ENCODE measurements at places on chromosomes 3 and 15.

GRCh38 chr3:42804831-42805132 lies 492 bp upstream of the HIGD1A start:
- no peak for DNase-seq

- DNase-seq: no peak
These were observed 53.9 kb downstream of the RLBP1 start for GRCh38 chr15:89167267-89168176.

GRCh38 chr3:76222201-76222600 lies 436.9 kb upstream of the ZNF717 start:
- no peak for DNase-seq

- DNase-seq: no peak
These were observed 5.4 kb downstream of the MGLL start for GRCh38 chr3:127816783-127817405.

- DNase-seq: no peak
These were observed 9.8 kb downstream of the ISG20 start for GRCh38 chr15:88648357-88649214.

DNA sequence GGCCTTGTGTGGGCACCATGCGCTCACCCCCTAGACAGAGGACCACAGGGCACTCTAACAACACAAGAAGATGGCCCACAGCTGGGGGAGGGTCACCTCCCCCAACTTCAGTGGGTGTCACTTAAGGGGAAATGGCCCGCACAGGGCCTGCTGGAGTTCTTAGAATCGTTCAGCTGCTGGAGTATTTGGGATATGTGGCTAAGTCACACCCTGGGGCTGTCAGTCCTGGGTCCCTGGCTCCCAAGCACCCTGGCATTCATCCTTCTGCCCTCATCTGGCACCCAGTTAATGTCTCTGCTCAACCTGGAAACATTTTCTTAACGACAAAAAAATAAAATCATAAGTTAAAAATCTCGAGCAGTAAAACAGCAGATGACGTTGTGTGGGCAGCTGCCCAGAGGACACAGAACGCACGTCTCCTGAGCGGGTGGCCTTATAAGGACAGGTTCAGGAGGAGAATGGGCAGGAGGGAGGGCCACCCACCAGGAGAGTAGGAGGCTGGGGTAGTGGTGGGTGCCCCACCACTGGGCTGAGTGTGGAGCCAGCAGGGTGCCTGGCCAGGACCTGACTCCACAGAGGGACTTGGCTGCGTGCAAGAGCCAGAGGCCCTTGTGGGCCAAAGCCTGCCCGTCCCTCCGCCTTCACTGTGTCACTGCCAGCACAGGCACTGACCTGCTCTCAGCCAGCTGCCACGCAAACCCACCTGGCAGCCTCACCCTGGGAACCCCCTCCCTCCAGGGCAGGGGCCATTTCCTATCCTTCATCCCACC lies 11.5 kb downstream of the KBTBD13 start:
- DNase-seq: no peak

- no peak for DNase-seq
These were observed 278.7 kb upstream of the SOX2 start for GRCh38 chr3:181432992-181433391.

DNA sequence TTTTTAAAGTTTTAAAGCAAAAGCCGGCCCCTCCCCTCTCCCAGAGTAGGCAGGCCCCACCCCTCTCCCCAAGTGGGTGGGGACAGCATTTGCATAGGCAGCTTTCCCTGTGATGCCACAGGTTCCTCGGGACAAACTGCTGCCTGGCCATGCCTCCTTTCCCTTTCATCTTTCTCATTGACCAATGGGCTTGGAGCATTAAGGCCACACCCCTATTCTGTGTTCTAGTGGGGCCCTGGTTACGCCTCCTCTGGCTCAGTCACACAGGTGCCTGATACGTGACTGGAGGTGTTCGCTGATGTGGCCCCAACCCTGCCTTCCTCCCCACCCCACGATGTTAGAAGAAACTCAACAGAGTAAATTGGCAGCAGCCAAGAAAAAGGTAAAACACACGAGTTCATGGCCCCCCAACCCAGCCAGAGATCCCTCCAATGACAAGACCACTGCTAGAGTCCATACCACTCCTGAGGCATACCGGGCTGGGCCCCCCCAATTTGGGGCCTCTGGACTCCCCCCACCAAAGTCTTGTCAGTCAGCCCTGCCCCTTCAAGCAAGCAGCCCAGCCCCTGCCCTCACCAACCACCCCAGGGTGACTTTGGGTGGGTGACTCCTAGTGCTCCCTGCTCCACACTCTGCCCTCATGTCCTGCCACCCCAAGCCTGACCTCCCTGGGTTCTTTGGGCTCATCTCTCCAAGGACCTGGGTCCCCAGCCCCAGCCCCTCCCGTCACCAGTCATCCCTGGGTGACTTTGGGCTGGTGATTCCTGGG lies 62.8 kb upstream of the CSPG4 start:
- DNase-seq: no peak

- no peak for DNase-seq
These were observed 16.8 kb upstream of the CHD2 start for GRCh38 chr15:92883163-92883875.

DNA sequence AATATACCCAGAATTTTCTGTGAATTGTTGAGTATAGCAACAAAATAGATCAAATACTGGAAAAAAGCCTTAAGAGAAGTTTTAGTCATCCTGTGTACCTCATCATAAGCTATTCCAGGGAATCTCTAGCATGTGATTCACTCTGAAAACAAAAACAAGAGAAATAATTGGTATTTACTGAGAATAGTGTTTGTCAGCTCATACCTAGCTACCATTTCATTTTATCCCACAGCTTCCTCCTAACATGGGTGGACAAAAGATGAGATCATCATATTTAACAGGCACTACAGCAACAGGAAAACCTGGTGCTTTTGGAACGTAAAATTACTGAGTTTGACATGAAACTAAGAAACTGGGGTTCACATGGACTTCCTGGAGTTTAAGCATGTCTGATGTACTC lies 753.5 kb upstream of the NECTIN3 start:
- DNase-seq: no peak

Data from SHP77 treated with DMSO at 0.1 percent for 48 hours (cell line).